ENCODE measurements at places on chromosomes 2 and 18. TPM values are rescaled to one million over a fixed set of nuclear protein-coding genes. Genes with fewer than 3 reads are reported as not detected.

CNGA3 gene
- total RNA-seq: not detected

WDR7 gene
- total RNA-seq: 21.9 TPM

ALK gene
- 0.05 TPM for total RNA-seq

RAX gene
- 0.56 TPM for total RNA-seq

ROCK1 gene
- 63.4 TPM for total RNA-seq

ZSWIM2 gene
- total RNA-seq: not detected

SLC40A1 gene
- 4.6 TPM for total RNA-seq

RNF152 gene
- total RNA-seq: 0.59 TPM

CHRND gene
- total RNA-seq: not detected

DNA sequence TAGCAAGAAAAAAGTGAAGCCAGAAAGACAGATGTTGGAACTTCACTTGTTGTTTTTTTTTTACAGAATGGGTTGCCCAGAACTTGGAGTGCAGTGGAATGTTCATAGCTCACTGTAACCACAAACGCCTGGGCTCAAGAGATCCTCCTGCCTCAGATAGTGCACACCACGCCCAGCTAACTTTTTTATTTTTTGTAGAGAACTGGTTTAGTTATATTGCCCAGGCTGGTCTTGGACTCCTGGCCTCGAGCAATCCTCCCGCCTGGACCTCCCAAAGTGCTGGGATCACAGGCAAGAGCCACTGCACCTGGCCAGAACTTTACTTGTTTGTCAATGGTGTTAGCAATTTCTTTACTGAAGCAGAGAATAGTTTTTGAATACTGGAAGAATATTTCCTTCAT is 11.9 kb upstream of the ASPRV1 start:
- no peak for DNase-seq

- DNase-seq: no peak
These were observed 353.6 kb downstream of the ARHGAP15 start for GRCh38 chr2:143482771-143483170.

DNA sequence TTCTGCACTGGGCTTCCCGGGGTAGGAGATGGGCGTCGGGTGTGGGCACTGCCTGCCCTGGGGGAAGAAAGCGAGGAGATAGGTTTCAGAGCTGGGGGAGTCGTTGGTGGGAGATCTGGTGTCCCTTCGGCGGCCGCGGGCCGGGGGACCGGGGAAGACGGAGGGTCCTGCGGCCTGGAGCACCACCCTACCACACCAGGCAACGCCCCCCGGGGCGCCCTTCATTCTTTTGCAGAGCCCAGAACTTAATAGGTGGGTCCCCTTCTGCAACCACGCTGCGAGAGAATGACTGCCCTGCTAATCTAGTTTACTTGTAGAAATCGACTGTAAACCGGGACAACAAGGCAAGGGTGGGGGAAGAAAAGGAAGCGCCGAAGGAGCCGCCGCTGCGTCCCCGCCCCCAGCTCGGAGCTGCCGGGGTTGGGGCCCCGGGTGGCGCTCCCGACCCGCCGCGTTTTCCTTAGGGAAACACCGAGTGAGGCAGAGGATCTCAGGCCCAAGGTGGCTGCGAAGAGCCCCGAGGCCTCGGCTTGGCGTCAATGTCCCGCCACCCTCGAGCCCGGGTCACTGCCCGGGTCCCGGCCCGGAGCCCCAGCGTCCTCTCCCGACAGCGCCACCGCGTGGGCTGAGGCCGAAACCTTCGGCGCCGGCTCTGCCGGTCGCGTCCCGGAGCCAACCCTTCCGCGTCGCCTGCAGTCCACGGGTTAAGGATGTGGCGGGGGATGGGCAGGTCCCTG is 5.4 kb upstream of the SATB2 start:
- DNase-seq: no peak

GRCh38 chr2:44244135-44244871 is 31.0 kb upstream of the SLC3A1 start:
- no peak for DNase-seq

- DNase-seq: no peak
These were observed 392.8 kb upstream of the ACVR2A start for GRCh38 chr2:147451902-147452515.

GRCh38 chr2:201436141-201436540 is 15.1 kb downstream of the TRAK2 start:
- DNase-seq: no peak

- DNase-seq: no peak
These were observed 85.2 kb downstream of the PRELID3A start for GRCh38 chr18:12492907-12493306.

- DNase-seq: no peak
These were observed 483.5 kb upstream of the SLC8A1 start for GRCh38 chr2:40935349-40935748.

DNA sequence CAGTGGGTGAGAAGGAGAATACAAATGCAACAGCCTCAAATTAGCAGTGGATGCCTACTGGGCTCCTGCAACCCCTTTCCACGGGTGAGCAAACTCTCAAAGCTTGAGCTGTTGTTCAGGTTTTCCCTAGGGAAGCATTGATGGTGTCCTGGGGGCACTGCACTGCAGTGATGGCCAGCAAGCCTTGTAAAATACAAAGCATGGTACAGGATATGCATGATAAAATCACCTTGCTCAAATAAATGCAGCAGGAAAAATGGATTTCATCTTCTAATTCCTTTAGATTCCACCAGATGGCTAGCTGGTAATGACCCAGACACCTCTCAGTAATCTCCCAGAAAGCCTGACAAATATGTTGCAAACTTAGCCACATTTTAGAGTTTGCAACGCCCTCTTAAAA is 698.2 kb downstream of the TRIB2 start:
- no peak for DNase-seq

DNA sequence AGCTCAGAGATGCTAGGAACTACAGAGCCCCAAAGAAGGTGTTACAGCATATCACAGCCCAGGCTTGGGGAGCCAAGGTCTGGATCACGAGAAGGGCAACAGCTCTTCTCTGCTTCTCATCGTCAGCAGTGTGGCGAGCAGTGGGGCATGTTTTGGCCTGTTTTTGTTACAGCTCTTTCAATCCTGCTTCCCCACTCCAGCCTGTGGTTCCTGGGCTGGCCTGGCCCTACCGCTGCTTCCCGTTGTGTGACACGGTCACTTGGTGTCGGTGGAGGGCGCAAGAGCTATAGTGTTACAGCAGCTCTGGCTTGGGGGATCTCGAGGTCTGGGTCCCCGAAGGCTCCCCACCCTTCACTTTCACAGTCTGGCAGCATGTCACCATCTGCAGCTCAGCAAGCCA is 870.2 kb downstream of the CBLN2 start:
- DNase-seq: no peak

GRCh38 chr2:133333181-133333580 is 235.1 kb downstream of the NCKAP5 start:
- DNase-seq: no peak

GRCh38 chr2:70646420-70646818 is 92.8 kb upstream of the TGFA start:
- no peak for DNase-seq

DNA sequence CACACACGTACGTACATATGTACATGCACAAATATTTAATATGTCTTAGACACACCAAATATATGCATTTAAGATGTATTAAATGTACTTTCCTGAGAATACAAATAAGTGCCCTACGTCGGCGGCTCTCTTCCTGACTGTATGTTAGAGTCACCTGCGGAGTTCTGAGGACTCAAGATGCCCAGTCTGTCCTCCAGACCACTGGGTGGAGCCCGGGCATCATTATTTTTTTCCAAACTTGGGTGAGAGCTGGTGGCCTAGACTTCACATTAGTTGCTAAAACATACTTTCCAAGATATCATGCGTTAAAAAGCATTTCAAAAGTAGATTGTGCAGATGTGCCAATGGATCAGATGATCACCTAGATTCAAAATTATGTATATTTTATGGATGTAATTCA is 2.9 kb downstream of the IL18R1 start:
- no peak for DNase-seq

DNA sequence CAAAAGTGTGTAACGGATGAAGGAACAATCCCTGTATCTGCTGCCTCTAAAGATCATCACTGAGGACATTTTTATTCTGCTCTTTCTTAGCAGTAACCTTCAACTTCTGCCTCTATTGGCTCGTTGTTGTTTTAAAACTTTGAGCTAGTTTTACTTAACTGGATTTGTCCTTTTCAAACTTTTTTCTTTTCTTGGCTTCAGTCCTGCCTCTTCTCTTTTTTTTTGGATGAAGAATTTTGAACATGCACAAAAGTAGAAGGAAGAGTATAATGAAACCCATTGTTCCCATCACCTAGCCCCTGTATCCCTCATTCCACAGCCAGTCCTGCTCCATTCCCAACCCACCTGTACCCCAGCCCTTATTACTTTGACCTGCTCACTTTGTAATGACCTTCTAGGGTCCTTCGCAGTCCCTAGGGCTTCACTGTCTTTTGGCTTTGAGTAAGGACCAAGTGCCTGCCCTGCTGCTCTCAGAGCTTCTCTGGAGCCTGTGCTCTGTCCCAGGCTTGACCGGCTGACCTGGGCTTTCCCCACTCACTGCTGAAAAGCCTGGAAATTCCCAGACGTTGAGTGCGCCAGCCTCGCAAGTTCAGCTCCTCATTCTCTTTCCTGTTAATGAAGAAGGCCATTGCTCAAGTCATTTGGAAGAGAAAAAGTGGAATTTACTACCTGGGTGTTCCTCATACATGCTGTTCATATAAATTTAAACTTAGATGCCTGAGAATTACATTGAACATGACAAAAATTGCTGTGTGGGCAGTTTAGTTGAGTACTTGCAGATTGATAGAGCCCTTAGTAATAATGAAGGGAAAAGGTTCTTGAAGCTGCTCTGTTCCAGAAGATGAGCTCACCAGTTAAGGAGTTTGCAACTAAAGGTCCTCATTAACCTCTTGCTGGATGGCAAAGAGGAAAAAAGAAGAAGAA is 149.3 kb upstream of the ALPP start:
- no peak for DNase-seq

DNA sequence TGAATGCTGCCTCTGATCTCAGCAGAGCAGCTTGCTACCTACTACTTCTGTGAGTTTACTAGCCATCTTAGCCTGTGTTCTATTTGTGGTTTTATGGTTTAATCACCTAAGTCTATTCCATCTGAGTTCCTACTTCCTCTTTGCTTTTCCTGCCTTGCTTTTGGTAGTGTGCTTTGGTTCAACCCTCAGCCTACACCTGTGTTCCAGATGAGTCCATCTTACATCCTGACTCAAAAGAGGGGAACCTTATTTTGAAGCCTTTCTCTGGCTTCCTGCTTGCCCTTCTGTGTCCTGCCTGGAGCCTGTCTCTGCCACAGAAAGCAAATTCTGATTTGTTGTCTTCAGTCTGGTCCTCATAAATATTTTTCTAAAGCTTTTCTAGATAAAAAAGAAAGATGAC is 530.3 kb upstream of the MEX3C start:
- no peak for DNase-seq

GRCh38 chr2:6031200-6031867 is 339.1 kb downstream of the SOX11 start:
- DNase-seq: no peak
